ENCODE measurements at places on chromosomes 3 and 15.

- peak; percentile 55 for DNase-seq
Measured at GRCh38 chr15:45457641-45458539, 64.7 kb downstream of the SLC30A4 start.

- no peak for DNase-seq
Measured at GRCh38 chr3:172379372-172379771, 68.9 kb downstream of the GHSR start.

GRCh38 chr3:115623044-115623868 lies at the start of gene GAP43:
Gene GAP43 (plus strand): TSS chr3:115623510. CDS start chr3:115623690, 180 bp downstream.
- DNase-seq: no peak

GRCh38 chr3:72753495-72753894 lies 94.8 kb downstream of the SHQ1 start:
- no peak for DNase-seq

GRCh38 chr3:68306571-68306970 lies 625.8 kb downstream of the TAFA4 start:
- no peak for DNase-seq

- no peak for DNase-seq
Measured at GRCh38 chr3:46085421-46086082, 58.3 kb upstream of the XCR1 start.

DNA sequence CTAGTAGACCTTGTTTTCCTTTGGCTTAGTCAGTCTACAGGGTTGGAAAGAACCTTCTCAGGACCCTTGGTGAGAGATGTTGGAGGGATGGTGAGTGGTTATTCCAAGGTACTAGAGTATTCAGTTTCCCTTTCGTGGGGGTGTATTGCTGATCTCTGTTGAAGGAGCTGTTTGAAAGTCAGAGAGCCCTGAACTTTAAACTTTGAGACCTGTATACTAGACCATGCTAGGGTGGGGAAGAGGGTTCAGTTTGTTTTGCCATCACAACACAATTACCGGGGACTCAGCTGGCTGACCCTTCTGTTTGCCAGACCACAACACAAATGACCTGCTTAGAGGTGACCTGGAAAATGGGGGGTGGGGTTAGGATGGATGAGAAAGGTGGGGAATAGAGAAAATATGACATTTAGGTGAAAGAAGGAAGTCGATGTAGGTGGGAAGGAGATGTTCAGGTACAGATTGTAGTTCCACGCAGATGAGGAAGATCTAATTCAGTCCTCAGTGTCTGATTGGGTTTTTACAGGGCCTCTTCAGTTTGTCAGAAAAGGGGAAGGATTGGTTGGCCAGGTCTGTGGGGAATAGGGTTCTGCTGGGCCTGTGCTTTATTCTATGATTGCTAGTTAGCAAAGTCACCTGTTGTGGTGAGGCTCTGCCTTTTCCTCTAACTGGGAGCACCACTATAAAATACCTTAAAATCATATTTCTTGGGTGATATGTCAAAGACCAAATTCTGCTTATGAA lies 6.8 kb downstream of the UBE2E2 start:
- no peak for DNase-seq

- no peak for DNase-seq
Measured at GRCh38 chr3:46406443-46406787, 451 bp downstream of the CCR5AS start.

GRCh38 chr15:51803965-51804364 lies 25.5 kb upstream of the TMOD3 start:
- no peak for DNase-seq

- DNase-seq: no peak
Measured at GRCh38 chr15:69059557-69059943, 45.1 kb downstream of the NOX5 start.

DNA sequence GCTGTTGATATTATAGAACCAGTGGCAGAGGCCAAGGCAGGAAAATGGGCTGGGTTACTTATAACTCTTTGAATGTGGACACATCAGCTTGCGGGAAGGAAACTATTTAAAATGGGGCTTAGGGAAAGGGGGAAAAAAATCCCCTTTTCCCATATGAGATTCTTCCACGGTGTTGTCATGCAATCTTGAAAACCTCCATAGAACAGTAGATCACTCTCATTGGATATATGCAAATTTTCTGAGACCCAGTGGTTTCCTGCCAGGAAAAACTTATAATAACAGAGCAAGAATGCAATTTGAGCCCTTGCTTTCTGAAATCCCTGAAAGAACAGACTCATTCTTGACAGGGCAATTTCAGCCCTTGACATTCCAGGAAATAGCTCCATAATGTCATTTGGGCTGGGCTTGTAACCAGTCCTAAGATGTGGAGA lies 31.1 kb downstream of the TMEM212 start:
- DNase-seq: no peak

DNA sequence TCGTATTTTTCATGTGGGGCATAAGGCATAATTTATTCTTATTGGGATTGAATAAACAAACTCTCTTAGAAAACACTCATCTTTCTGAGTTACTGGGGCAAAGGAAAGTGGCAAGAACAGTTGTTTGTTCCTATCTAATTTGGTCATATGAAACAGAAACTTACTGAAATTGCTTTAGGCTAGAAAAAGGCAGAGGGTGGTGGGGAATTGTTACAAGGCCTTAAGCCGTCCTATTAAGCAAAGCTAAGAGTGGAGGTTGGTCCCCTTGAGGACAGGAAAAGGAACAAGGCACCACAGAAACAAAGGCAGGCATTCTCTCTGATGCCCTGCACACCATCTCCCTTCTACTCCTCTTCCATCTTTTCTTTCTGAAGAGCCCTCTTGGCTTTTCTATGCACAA lies 830.9 kb downstream of the EDEM1 start:
- DNase-seq: no peak

- no peak for DNase-seq
Measured at GRCh38 chr3:49924683-49925082, 4.9 kb downstream of the MON1A start.

DNA sequence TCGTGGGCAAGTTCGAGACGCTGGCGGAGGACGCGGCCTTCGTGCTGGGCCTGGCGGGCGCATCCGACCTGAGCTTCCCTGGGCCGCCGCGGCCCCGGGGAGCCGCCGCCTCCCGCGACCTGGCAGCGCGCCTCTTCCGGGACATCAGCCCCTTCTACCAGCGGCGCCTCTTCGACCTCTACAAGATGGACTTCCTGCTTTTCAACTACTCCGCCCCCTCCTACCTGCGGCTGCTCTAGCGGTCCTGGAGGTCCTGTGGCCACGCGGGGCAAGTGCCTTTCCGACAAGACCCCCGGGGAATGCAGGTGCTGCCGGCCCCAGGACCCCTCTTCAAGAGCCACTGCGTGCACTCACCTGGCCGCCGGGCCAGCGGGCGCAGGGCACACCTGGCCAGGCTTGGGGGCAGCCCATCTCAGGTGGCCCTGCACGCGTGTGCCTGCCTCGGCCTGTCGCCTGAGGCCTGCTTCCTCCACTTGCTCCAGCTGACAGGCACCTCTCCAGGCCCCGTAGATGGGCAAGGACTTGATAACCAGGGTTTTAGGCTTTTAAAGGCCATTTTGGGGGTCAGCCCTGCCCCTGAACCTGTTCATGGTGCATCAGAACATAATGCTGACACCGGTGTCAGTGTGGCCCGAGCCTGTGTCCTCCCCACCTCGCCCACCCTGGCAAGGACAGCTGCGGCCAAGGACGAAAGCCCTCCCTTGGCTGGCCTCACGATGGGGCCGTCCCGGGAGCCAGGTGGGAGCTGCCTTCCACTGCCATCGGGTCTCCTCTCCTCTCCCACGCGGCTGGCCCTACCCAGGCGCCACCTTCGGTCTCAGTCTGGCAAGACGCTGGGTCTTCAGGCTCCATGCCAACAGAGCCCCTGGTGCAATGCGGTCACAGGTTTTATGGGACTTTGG lies 16.1 kb downstream of the C3orf22 start:
- no peak for DNase-seq

DNA sequence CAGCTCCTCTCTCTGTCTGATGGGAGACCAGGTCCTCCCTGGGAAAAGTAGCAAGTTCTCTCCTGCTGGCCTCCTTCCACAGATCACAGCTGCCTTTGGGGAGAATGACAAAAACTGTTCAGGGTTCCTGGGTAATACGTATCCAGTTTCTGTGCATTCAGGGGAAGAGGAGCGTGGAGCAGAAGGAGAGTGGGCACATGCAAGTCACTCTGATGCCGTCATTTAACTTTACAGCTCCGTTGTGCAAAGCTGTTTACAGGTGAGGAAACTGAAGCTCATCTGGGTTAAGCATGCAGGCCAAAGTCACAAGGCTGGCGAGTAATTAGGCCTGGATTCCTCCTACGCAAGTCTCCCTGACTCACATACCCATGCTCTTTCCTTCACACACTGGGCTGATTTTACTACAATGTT lies 7.5 kb upstream of the TM4SF1 start:
- DNase-seq: no peak

- DNase-seq: no peak
Measured at GRCh38 chr3:45313743-45314403, 74.5 kb upstream of the LARS2 start.

GRCh38 chr3:123758081-123758564 lies 126.0 kb downstream of the MYLK start:
- DNase-seq: peak; percentile 61

GRCh38 chr3:126267169-126267975 lies 87.0 kb upstream of the ALDH1L1 start:
- DNase-seq: peak; percentile 9

- no peak for DNase-seq
Measured at GRCh38 chr3:38031022-38031994, 1.9 kb upstream of the PLCD1 start.

GRCh38 chr3:25259871-25260270 lies 168.2 kb upstream of the RARB start:
- DNase-seq: no peak

GRCh38 chr3:140384876-140385275 lies 293.0 kb upstream of the TRIM42 start:
- DNase-seq: no peak

DNA sequence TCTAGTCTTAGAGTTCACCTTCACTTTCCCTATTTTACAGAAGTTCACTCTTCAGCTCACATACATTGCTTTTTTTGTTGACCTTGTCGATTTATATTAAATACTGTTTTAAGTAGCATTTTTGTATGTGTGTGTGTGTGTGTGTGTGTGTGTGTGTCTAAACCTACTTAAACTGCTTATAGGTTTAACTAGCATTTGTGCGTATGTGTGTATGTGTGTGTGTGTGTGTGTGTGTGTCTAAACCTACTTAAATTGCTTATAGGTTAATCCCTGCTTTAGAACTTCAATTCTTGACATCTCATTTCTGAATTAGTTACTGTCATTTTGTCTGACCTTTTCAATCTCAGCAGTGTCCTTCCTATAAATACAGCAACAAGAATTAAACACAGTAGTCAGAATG lies 254.8 kb upstream of the EPHA3 start:
- DNase-seq: no peak

- no peak for DNase-seq
Measured at GRCh38 chr15:68650901-68651709, 72.3 kb downstream of the CORO2B start.

GRCh38 chr15:60179786-60180391 lies 175.8 kb downstream of the FOXB1 start:
- no peak for DNase-seq

- no peak for DNase-seq
Measured at GRCh38 chr3:144053121-144053520, 81.5 kb downstream of the DIPK2A start.

GRCh38 chr3:102036017-102036416 lies 186.7 kb downstream of the NFKBIZ start:
- DNase-seq: no peak

DNA sequence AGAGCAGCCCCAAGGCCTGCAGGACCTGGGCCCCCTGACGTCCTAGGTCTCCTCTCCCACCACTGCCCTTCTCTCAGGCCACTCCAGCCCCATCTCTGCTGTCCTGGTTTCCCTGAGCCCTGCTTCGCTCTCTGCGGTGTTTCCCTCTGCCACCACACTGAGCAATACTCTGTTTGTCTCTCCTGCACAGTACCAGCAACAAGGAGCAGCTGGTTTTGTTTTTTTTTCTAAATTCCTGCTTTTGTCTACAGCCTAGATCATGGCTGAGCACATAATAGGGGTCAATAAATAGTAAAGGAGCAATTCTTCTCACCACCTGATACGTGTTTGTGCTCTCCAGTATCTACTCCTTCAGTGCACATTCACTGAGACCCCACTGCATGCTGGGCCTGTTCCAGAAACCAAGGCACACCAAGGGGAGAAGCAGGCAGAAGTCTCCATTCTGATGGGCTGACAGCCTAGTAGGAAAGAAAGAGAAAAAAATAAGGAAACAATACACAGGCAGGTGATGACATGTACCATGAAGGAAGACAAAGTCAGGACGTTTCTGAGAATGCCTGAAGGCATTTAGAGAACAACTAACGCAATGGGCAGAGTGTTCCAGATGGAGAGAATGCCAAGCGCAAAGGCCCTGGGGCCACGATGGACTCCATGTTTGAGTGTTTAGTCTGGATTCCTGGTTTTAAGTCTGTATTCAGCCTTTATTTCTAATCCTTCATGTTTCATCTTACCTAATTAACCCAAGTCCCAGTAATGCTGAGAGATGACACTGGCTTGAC lies 6.0 kb upstream of the ACAD9 start:
- DNase-seq: no peak

DNA sequence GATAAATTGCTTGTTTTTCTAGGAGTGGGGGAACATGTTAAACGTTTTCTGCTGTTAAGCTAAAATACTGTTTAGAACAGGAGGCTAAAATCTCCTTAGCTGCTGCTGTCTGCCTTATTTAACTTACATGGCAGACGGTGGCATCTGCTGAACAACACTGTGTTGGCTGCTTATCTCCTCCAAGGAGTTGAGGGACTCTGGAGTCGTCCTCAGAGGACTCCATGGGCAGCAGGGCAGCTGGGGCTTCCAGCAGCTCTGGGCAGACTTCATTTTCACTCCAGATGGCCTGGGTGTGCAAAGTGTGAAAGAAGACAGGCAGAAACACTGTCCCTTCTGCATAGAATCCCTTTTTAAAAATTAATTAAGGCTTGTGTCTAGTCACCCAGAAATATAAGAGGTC lies 52.9 kb upstream of the NUDT16 start:
- no peak for DNase-seq

- DNase-seq: no peak
Measured at GRCh38 chr3:177482048-177482691, 284.9 kb upstream of the TBL1XR1 start.

DNA sequence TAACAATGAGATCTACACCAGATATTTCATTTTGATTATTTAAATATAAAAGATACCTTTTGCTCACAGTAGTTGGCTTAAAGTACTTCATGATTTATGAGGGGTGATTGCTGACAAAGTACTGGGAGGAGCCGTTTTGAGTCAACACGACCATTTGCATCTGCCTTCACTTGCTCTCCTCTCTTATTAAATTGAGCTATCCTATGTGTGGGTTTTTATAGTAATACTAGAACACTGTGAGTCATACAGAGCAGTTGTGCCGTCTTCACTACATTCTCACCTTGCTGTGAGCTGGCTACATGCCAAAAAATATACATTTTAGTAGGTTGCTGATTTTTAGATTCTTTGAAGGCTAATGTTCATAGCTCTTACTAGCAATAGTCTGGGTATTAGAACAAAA lies 161.2 kb downstream of the ALCAM start:
- peak; percentile 76 for DNase-seq

Data from NCI-H2029 treated with DMSO at 0.1 percent for 48 hours (cell line).